ENCODE measurements at places on chromosomes 3 and 15. TPM values are rescaled to one million over a fixed set of nuclear protein-coding genes. Genes with fewer than 3 reads are reported as not detected.

DNA sequence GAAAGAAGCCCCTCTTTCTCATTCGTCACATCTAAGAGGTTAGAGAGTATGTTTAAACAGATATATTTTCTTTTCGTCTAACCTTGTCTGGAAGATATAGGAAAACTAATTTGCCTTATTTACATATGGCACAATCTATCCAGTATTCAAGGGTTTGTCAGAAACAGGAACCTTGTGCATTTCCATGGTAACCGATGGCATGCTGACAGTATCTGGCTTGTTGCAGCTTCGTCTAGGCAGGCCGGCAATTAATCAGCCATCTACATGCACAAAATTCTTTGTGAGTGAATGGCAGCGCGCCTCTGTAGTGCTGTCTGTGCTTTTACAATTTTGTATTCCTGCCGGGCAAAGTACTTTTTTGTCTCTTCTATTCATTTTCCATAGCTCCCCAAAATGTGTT is 294.0 kb upstream of the SOX2 start:
- DNase-seq, result no peak

GPR62 gene
- not detected for total RNA-seq

DNA sequence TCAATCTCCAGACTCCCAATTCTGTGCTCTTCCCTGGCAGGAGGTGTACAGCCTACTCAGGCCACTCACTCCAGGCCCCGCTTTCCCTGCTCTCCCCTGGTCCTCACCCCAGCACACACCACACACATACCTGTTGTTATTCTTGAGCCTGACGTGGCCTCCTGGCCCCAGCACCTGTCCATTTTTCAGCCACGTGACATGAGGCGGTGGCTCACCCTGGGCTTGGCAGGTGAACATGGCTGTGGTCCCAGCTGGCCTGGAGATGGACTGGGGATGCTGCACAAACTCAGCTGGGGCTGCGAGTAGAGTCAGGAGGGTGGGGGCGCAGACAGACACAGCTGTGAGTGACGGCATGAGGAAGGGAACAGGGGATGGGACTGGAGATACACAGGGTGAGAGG is 27.3 kb downstream of the RNU5B-1 start:
- no peak for DNase-seq

DNA sequence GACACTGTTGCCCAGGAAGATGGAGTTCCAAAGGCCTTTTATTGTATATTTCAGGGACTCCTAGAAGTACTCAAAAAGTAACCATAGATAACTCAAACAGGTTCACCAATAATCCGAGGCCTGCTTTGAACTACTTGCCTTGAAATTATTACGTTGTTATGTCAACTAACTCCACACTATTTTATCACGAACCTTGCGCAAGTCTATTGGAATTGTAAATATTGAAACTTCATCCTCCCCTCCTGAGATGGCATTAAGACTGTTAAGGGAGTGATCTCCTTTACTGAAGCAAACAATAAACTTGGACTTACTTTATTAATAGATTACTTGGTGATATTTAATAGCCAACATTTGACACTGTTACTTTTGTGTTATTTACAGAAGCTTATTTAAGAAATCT is 199.6 kb upstream of the GADL1 start:
- no peak for DNase-seq

DNA sequence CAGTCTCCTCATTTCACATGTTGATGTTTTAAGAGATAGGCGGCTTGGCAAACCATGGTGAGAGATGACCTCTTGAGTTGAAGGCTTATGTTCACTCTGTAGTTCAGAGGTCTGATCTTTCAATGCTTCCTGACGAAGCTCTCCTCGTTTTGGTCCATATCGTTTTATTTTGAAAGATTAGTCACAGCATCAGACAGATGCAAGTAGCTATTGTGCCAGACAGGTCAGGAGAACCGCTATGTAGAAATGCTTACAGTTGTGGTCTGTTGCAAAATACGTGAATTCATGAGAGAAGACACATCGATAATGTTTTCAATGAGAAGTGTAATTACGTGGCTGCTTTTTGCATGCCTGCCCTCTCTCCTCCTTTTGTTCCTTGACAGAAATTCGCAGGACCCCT is 47.5 kb downstream of the CHL1 start:
- DNase-seq, result no peak

PPIB gene
- total RNA-seq, result 202 TPM

- peak; percentile 80 for DNase-seq
Observed at GRCh38 chr3:16337856-16338540, 73.0 kb downstream of the OXNAD1 start.

Measured in activated naive CD4-positive, alpha-beta T cell treated with anti-CD3 and anti-CD28 coated beads for 36 hours (primary cell).